ENCODE measurements at places on chromosomes 16 and 17. TPM values are rescaled to one million over a fixed set of nuclear protein-coding genes. Genes with fewer than 3 reads are reported as not detected.
A peak's percentile ranks its signal among the peaks of the same experiment; 100 is the strongest.

DNA sequence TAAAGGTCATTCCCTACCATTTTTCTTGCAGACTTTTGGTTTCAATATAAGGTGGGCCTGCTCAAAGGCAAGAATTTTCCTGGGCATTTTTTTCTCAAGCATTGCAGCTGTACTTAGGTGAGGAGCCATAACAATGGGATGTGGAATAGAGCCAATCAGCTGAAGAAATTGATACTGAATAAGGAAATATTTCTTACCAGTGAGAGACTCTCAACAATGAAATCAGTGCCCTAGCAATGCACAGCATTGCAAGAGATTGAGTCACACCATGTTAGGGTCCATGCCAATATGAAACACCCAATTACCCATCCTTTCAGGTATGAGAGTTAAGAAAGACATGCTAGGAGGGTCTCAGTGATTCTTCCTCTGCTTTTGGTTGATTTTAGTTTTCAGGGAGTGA is 237.6 kb downstream of the SOX9 start:
- no peak overlapping the region for H3K27ac ChIP-seq
- H3K4me1 ChIP-seq: no peaks in the 10 kb centered on the region
- no peak overlapping the region for H3K4me3 ChIP-seq
- no peaks in the 10 kb centered on the region for H3K36me3 ChIP-seq
- H3K27me3 ChIP-seq: no peaks in the 10 kb centered on the region
- no peak for DNase-seq

GRCh38 chr17:78231991-78232858 is 794 bp downstream of the TMEM235 start:
- no peak overlapping the region for H3K27ac ChIP-seq
- no peaks in the 10 kb centered on the region for H3K4me1 ChIP-seq
- H3K27me3 ChIP-seq: peaks cover 15% of the 10 kb centered on the region
- no peak overlapping the region for H3K4me3 ChIP-seq
- H3K36me3 ChIP-seq: no peaks in the 10 kb centered on the region
- DNase-seq: no peak

GRCh38 chr17:44971776-44972483 is 3.8 kb upstream of the C1QL1 start:
- no peak overlapping the region for H3K27ac ChIP-seq
- DNase-seq: no peak
- no peak overlapping the region for H3K4me3 ChIP-seq
- H3K36me3 ChIP-seq: no peaks in the 10 kb centered on the region
- peaks cover 15% of the 10 kb centered on the region for H3K4me1 ChIP-seq

GRCh38 chr17:1995321-1995892 is 29.7 kb downstream of the RTN4RL1 start:
- H3K36me3 ChIP-seq: no peaks in the 10 kb centered on the region
- no peak for DNase-seq
- H3K4me3 ChIP-seq: no peak overlapping the region
- H3K27ac ChIP-seq: no peak overlapping the region
- no peaks in the 10 kb centered on the region for H3K27me3 ChIP-seq
- H3K4me1 ChIP-seq: peaks cover 22% of the 10 kb centered on the region

DNA sequence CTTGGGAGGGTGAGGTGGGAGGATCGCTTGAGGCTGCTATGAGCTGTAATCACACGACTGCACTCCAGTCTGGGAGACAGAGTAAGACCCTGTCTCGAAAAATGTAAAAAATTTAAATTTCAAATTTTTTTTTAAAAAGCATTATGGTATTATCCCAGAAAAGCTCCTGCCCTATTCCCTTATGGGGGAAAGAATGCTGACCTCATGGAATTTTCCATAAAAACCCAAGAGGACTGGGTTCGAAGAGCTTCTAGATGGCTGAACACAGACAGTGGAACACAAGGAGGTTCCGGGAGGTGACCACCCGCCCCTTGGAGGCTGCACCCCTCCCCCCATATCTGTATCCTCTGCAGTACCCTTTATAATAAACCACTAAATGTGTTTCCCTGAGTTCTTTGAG is 4.0 kb downstream of the EIF4A3 start:
- no peak overlapping the region for H3K27ac ChIP-seq
- H3K27me3 ChIP-seq: no peaks in the 10 kb centered on the region
- H3K4me3 ChIP-seq: no peak overlapping the region
- no peak for DNase-seq
- no peaks in the 10 kb centered on the region for H3K4me1 ChIP-seq

DNA sequence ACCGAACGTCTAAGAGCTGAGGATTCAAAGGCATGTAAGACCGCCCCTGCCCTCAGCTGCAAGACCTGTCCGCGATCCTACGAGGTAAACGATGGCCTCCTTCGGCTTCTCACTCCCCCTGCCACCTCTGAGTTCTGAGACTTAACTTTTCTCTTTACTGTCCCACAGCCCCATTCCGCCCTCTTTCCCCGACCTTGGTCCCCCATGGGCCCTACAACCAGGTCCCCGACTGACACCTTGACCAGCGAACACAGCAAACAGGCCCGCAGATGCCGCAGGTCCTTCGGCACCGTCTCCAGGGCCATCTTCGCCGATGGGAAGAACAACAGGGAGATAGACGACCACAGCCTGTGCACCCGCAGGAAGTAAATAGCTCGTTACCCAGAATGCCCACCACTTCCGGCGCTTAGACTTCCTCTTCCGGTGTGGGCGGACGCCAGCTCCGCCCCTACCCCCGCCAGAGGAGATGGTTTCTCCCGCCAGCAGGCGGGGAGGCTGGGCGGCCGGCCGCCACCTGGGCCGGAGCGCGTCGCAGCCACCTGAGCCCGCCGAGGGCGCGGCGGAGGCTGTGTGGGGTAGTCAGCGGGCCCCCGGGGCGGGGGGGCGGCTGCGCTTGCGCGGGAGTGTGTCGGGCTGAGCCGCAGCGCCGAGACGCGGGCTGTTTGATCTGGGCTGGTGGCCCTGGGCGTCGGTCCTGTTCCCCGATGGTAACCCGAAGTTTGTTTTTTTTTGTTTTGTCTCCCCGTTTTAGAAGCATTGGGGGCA is at the start of gene SUPT4H1:
TSS of gene SUPT4H1 (minus strand) at position 371 of the 765 bp plus-strand sequence. CDS start at position 305, 66 bp downstream.
- peaks cover 32% of the 10 kb centered on the region for H3K36me3 ChIP-seq
- H3K4me3 ChIP-seq: peak within 1 kb of the TSS; percentile 74
- peak; percentile 64 for DNase-seq
- peak within 1 kb of the TSS; percentile 84 for H3K27ac ChIP-seq
- H3K27me3 ChIP-seq: no peaks in the 10 kb centered on the region
- peaks cover 3% of the 10 kb centered on the region for H3K4me1 ChIP-seq

DNA sequence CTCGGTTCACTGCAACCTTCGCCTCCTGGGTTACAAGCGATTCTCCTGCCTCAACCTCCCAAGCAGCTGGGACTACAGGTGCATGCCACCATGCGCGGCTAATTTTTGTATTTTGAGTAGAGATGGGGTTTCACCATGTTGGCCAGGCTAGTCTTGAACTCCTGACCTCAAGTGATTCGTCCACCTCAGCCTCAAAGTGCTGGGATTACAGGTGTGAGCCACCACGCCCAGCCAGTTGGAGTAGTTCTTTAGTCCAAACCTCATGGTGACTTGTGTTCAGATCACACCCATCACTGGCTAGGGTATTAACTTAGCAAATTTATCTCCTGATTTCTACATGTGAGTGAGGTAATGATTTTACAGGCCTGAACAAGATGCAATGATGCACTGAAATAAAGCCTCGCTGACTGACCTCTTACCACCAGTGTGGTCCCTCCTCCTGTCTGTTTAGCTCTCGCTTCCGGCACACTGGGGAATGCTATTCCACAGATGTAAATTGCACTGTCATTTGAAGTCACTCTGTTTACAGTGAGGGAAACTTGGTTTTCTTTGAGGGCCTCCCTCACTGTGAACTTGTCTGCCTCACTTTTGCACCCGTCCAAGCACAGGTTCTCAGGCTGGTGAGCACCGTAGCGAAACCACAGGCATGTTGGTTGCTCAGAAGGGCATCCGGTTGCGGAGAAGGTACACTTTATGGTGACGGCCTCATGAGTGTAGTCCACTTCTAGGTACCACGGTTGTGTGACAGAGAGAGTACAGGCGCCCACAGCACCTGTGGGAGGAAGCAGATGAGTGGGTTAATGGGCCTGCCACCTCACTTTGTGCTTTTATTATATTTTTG is 5.5 kb downstream of the IGSF6 start:
- no peak overlapping the region for H3K27ac ChIP-seq
- H3K36me3 ChIP-seq: no peaks in the 10 kb centered on the region
- DNase-seq: no peak
- H3K4me1 ChIP-seq: no peaks in the 10 kb centered on the region

DNA sequence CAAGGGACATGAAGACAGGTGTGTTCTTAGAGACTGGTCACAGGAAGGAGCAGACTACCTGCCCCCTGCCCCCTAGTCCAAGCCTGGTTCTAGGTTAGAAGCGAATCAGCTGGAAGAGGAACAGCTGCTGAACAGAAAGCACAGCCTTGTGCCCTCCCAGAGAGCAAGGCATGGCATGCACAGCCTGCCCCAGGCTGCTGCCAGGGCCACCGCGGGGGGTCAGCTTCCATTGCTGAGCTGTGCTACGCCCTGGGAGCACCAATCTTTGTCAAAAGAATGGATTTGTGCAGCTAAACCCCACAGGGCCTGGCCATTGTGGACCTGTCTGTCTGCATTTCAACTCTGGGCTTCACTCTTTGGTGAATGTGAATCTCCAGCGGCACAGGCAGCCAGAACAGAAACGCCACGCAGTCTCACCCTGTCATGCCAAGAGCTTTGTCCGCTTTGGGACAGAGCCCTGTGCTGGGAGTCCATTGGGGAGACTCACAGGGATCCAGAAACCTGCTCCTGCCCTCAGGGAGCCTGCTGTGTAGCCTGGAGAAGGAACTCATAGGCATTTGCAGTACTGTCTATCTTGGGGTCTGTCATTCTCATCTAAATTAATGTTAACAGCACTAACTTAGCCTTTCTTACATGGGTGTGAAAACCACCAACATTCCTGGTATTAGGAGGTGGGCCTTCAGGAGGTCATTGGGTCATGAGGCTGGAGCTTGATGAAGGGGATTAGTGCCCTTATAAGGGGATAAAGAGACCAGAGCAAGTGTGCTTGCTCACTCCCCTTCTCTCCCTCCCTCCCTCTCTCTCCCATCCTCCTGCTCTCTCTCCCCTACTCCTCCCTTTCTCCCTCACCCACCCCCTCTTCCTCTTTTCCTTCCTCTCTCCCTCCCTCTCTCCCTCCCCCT is 25.6 kb upstream of the CDRT4 start:
- H3K27ac ChIP-seq: no peak overlapping the region
- DNase-seq: no peak
- no peaks in the 10 kb centered on the region for H3K36me3 ChIP-seq
- no peak overlapping the region for H3K4me3 ChIP-seq
- no peaks in the 10 kb centered on the region for H3K27me3 ChIP-seq

DNA sequence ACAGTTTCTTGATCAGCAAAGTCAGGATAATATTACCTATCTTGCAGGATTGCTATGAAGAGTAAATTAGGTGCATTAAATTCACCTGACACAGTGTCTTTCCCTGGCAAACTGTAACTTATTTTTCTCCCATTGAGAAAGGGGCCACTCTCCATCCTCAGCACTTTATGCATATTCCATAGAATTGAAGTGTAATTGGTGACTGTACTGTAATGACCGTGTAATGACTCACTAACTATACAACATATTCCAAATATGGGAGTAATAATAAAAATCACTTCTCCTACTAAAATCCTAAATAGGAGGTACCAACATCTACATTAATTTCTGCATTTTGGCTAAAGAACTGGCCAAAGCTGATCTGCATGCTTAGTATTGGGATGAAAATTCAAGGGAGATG is 141.9 kb upstream of the NOG start:
- no peaks in the 10 kb centered on the region for H3K4me1 ChIP-seq
- no peaks in the 10 kb centered on the region for H3K27me3 ChIP-seq
- no peaks in the 10 kb centered on the region for H3K36me3 ChIP-seq
- no peak overlapping the region for H3K27ac ChIP-seq
- no peak for DNase-seq

DNA sequence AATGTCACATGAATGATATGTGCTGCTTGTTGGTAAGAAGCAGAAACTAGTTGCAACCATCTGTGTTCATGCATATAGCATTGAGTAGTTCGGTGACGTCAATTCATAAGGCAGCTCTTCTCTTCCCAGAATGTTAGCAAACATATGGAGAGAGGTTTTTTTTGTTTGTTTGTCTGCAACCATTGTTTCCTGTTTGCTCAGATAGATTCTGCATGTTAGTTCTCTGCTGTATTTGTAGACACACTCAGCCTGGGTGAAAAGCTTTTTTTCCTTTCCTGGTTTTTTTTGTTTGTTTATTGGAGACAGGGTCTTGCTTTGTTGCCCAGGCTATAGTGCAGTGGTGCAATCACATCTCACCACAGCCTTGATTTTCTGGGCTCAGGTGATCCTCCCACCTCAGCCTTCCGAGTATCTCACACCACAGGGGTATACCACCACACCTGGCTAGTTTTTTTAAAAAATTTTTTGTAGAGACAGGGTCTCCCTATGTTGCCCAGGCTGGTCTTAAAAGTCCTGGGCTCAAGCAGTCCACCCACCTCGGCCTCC is 16.7 kb downstream of the WSB1 start:
- H3K27me3 ChIP-seq: no peaks in the 10 kb centered on the region
- H3K4me3 ChIP-seq: no peak overlapping the region
- peaks cover 5% of the 10 kb centered on the region for H3K4me1 ChIP-seq
- H3K27ac ChIP-seq: no peak overlapping the region
- peaks cover 69% of the 10 kb centered on the region for H3K36me3 ChIP-seq

GRCh38 chr16:67549240-67549639 is 13.1 kb upstream of the CTCF start:
- H3K4me3 ChIP-seq: no peak overlapping the region
- H3K4me1 ChIP-seq: peaks cover 4% of the 10 kb centered on the region
- no peak overlapping the region for H3K27ac ChIP-seq

DNA sequence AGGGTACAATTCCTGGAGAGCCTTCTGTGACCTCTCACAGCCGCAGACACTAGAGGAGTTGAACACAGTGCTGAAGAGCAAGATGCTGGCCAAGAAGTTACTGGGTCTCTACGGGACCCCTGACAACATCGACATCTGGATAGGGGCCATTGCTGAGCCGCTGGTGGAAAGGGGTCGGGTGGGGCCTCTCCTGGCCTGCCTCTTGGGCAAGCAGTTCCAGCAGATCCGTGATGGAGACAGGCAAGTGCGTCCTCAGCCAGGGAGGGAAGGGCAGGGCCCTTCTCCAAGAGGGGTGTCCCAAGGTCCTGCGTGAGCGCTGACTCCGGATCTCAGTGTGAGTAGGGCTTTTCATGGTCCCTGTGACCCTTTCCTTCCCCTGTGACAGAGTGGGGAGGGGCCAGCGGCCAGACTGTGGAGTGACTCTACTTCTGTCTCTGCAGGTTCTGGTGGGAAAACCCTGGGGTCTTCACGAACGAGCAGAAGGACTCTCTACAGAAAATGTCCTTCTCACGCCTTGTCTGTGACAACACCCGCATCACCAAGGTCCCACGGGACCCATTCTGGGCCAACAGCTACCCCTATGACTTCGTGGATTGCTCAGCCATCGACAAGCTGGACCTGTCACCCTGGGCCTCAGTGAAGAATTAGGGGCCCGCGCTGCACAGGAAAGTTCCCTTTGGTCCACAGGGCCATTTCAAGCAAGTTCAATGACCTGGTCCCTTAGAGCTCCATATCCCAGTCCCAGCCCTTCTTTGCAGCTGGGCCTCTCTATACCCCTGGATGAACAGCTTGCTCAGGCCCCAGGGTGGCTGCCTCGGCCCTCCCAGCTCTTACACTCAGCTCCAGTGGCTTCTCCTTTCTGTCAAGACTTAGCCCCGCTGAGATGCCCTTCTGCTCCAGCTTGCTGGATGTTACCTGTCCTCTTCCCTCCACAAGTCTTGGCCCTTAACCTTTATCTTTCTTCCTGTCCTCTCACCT is 13.1 kb downstream of the MPO start:
- no peak overlapping the region for H3K4me3 ChIP-seq
- peak; percentile 47 for DNase-seq
- no peaks in the 10 kb centered on the region for H3K27me3 ChIP-seq
- H3K4me1 ChIP-seq: no peaks in the 10 kb centered on the region
- H3K27ac ChIP-seq: no peak overlapping the region
- no peaks in the 10 kb centered on the region for H3K36me3 ChIP-seq

ABCC6 gene
- total RNA-seq: 0.53 TPM

WIPF2 gene
- 11.2 TPM for total RNA-seq

IKZF3 gene
- 1.5 TPM for total RNA-seq
